ENCODE measurements at places on chromosomes 7 and 10.

GRCh38 chr7:116582164-116582732 lies 57.4 kb downstream of the CAV1 start:
- DNase-seq: no peak

- peak; percentile 21 for DNase-seq
Measured at GRCh38 chr7:87152897-87153641, 816 bp downstream of the DMTF1 start.

- DNase-seq: no peak
Measured at GRCh38 chr7:129923709-129924108, 29.1 kb downstream of the UBE2H start.

DNA sequence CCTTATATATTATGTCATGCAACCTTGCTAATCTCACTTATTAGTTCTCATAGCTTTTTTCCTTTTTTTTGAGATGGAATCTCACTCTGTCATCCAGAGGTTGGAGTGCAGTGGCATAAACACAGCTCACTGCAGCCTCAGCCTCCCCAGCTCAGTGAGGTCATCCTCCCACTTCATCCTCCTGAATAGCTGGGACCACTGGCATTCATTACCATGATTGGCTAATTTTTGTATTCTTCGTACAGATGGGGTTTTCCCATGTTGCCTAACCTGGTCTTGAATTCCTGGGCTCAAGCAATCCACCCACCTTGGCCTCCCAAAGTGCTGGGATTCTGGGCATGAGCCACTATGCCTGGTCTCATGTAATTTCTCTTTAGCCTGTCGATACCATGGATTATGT lies 89.1 kb upstream of the TRIM24 start:
- DNase-seq: no peak

- no peak for DNase-seq
Measured at GRCh38 chr10:50554995-50555568, 68.7 kb downstream of the SGMS1 start.
